ENCODE measurements at places on chromosomes 5 and 9.

DNA sequence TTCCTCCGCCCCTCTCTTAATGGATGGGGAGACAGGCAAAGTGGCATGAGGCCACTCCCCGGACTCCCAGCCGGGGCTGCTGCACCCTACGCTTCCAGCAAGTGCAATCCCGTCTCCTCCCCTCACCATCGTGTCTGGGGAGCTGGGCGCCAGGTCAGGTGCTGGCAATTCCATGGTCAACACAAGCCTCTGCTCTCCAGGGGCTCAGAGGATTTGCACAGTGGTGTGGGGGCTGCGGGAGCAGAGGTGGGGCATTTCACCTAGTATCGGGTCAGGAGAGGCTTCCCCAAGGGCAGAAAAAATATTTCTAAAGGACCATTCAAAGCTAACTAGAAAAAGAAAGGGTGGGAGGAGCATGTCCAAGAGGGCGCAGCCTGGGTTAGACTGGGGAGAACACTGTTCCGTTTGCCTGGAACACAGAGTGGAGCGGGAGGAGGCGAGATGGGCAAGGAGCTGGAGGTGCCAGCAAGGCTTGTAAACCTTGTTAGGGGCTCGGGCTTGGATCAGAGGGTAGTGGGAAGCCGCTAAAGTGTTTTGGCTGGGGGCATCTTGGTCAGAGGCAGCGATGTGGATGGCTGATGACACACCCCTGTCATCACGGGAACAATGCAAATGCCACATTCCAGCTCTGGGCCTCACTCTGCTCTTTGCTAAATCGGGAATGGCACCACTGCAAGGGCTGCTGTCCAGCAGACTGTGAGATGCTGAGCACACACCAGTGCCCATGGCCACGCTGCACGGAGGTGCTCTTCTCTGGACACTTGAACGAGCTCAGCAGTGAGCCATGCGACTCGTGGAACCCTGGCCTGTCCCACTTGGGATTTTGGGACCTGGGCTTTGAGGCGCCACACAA lies 191.7 kb downstream of the CDK5RAP2 start:
- DNase-seq: no peak

GRCh38 chr9:87214991-87215390 lies 267.7 kb upstream of the GAS1 start:
- DNase-seq: no peak

- DNase-seq: no peak
Observed at GRCh38 chr9:89792189-89793123, 187.6 kb downstream of the GADD45G start.

DNA sequence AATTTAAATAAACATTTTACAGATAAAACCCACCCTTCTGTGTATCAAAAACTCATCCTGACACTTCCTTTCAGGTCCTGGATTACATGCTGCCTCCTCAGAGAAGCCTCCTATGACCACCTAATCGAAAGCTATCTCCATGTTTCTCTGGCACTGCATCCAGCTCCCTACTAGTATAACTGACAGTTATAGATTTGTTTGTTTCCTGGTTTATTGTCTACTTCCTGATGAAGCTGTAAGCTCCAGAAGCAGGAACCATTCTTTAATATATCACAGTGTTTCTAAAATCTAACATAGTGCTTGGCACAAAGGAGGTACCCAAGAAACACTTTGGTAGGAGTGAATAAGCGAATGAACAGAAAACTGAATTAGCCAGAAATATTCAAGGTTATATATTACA lies 270.4 kb downstream of the EFNA5 start:
- DNase-seq: no peak

DNA sequence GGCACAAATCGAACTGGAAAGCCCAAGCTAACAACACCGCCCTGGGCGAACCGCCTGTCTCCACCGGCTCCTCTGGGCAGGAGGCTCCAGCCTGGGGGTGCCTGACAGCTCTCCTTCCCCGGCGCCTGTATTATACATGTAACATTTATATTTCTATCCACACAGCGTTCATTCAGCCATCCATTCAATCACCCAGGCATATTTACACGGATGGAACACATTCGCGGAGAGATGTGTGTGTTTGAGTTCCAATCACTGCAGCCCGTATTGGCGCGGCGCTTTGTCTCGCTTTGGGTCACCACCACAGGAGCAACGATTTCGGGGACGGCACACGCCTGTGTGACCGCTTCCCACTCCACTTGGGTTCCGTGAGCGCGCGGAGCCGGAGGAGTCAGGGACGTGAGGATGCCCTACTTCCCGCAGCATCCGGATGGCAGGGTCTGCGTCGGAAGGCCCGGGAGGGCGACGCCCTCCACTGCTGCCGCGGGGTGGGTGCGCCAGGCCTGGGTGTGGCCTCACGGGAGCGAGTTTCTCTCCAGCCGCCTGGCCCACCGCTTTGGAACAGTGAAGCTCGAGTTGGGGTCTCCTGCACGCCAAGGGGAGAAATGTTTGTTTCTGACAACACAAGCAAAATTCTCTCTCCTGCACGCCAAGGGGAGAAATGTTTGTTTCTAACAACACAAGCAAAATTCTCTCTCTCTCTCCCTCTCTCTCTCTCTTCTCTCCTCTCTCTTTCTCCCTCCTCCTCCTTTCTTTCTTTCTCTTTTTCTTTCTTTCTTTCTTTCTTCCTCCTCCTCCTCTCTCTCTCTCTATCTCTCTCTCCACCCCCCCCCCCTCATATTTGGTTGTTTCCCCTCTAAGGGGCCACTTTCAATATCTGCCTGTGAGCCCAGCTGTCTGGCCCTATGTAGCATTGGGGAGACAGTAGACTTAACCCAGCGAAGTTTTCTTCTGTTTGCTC lies 1.1 kb upstream of the SV2C start:
- no peak for DNase-seq

GRCh38 chr9:69519470-69520240 lies 152.5 kb downstream of the APBA1 start:
- no peak for DNase-seq

GRCh38 chr5:43304525-43304924 lies 8.7 kb downstream of the HMGCS1 start:
- DNase-seq: peak; percentile 59

DNA sequence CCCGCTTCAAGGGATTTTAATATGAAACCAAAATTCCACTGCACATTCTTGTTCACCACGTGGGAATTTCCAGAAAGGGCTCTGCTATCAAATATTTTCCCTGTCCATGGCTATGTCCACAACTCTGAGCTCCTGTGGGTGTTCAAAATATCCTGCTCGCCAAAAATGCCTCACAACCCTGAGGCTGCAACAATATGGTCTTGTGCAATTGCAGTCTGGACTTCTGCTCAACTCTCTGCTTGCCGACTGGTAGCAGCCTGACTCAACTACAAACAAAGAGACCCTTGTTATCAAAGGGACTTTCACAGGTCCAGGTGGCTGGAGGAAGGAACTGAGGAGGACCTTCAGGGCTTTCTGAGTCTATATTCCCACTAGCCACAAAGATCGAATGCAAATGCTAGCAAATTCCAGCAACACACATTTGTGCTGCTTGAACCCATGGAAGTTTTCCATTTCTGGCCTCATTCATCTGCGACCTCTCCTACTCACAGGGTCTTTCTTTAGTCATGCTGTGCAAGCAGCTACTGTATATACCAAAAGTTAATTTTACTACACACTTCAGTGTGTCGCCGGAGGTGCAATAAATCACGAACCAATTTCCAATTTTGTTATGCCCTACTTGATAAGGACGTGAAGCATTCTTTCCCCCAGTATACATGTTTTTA lies 169.2 kb upstream of the SLC30A5 start:
- DNase-seq: no peak

GRCh38 chr9:108637340-108637739 lies 218.4 kb downstream of the ACTL7B start:
- DNase-seq: no peak

DNA sequence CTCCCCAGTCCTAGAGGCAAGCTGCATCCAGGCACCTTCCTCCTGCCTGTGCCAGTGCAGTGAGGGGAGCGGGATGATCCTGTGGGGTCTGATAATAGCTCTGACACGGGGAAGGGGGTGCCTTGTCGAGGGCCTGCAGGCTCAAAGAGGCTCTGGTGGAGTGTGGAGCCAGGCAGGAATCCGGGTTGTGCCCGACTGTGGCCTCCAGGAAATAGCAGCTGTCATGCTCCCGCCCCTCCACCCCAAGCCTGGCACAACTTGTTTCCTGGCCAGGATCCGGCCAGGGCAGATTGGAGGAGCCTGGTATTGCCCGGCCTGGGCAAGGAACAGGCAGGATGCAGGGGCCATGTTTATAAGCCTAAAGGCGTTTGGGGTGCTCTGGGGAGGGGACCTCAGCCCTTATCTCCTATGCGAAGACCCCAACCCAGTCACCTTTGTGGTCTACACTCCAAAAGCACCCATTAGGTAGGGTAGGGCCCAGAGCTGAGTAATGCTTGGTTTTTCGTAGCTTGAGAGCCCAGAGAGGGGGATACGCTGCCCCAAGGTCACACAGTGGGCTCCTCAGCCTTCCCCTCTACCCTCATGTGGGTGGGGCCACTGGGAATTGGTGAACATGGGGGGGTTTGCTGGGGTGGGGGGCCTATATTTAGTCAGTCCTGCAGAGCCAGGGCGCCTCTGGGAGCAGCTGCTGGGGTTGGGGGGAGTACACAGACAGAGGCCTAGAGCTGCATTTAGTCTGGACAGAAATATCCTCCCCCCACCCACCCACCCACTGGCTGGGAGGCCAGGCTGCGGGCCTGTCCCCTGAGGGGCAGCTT lies 12.2 kb downstream of the CXXC5 start:
- peak; percentile 22 for DNase-seq

DNA sequence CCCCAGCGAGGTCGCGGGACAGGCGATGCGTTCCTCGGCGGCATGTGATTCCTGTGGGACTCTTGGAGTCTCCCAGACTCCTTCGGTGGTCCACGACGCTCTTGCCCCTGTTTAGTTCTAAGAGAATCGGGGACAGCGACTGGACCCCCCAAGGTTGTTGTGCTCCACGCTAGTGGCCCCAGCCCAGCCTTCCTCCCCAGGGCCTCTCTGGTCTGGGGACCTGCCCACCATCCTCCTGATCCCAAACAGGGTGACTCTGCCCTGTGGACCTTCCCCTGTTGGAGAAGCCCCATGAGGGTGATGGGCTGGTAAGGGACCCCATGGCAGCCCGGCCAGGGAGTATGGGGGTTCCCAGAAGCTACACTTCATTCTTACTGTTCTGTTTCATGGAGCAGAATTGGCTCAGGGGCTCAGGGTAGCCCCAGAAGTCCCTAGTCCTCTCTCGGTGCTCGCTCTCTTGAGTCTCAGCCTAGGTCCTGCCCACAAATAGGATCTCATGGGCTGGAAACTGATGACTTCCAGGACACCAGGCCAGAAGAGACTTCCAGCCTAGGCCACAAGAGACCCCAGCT lies 880 bp downstream of the CARD19 start:
- DNase-seq: no peak

GRCh38 chr5:137743031-137743640 lies 7.2 kb upstream of the KLHL3 start:
- peak; percentile 86 for DNase-seq

DNA sequence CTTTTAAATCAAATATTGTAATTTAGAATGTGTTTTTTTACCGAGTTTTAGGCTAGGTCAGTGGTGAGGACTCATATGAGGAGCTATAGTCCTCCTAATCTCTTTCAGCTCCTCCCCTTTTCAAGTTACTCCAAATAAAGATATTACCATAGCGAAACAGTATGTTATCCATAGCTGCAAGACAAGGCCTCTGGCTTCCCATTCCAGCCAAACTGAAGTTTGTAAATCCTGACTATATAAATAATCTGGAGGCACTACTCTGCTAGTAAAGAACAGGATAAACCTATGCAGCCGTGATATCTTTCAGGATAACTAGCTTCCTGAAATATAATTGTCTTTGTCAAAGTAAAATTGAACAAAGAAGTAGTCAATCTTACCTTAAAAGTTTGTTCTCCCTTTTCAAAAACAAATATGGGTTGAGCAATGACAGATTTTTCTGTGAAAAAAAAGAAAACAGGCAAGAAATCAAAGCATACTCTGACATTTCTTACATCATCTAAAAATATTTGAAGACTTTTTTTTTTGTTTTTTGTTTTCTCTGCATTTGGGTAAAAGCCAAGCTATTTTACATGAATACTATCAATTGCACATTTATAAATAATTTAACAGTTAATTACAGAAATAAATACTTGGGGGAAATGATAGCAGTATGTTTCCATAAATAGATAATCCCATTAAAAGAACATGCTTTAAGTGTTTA lies 29.3 kb upstream of the NADK2 start:
- DNase-seq: no peak

GRCh38 chr5:77255617-77256016 lies 45.1 kb downstream of the PDE8B start:
- no peak for DNase-seq

DNA sequence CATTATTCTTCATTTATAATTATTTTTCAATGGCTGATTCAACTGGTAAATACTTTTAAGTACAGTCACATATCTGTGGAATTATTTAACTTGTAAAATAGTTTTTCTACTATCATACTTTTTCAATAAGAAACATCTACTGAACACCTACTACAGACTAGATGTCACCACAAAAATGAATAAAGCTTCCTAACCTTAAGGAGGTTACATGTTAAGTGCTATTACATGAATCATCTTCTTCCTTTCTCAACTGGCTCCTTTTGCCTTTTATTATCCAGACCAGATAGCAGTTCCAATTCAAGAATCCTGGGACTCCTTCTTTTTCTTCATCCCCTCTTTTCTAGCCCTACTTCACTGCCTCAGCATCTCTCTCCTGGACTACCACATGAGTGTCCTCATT lies 4.7 kb downstream of the PGGT1B start:
- DNase-seq: no peak

GRCh38 chr9:134991808-134992754 lies 74.4 kb upstream of the FCN1 start:
- no peak for DNase-seq

DNA sequence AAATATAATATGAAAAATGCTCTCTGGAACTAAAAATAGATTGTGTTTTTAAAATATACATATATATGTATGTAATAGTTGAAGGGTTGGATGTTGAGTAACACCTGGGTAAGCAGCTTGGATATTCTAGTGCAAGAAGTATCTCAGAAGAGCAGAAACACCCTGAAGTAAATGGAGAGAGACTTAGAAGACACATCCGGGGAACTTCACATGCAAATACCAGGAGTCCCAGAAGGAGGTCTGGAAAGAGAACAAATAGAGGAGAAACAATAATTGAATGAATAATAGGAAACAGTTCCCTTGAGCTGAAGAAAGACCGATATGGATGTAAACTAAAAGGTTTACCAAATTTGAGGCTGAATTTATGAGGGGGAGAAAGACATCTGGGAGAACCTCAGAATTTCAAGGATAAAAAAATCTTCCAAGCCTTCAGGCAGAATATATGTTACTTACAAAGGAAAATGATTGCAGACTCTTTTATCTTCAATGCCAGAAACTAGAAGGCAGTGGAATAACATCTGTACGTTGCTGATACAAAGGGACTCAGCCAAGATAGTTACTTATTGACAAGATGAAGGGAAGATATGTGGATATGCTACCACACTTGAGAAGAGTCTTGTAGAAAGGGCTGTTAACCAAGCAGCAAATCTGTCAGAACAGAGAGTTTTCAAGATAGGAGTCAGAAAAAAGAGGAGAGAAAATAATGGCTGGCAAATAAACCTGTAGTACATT lies 42.7 kb downstream of the HSDL2 start:
- DNase-seq: no peak

DNA sequence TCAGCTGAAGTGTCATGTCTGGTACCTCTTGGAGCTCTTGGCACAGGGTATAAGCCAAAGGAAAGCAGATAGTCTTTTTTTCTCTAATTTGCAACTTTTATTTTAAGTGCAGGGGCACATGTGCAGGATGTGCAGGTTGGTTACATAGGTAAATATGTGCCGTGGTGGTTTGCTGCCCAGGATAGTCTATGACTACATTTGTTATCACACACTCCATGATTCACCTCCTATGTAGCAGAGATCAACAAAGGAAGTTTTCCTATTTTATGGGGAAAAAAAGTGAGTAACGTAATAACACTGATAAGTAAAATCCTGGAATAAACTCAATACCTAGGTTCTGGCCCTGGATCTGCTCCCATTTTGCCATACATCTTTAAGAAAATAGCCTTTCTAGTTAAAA lies 234.6 kb downstream of the CAAP1 start:
- no peak for DNase-seq

Data from suppressor macrophage treated with lipopolysaccharide for 1 hour (primary cell).